ENCODE measurements at places on chromosomes 16 and 17. TPM values are rescaled to one million over a fixed set of nuclear protein-coding genes. Genes with fewer than 3 reads are reported as not detected.

DNA sequence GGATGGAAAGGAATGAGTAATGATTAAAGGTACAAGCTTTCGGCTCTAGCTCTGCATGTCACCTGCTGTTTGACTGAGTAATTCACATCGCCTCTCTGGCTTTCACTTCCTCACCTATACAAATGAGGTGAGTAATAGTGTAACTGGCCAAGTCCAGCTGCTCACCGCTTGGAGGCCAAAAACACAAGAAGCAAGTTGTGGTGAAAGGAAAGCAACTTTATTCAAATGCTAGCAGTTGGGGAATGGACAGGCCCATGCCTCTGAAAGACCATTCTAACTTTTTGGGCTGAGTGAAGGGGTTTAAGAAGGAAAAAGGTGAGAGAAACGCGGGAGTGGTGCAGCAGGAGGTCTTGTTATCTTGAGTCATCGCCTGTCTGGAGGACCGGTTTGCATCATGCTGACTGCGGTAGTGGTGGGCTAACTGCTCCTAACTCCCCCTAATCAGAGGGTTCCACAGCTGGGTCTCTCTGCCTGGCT lies 45.7 kb upstream of the CSNK2A2 start:
- DNase-seq, result no peak

DNA sequence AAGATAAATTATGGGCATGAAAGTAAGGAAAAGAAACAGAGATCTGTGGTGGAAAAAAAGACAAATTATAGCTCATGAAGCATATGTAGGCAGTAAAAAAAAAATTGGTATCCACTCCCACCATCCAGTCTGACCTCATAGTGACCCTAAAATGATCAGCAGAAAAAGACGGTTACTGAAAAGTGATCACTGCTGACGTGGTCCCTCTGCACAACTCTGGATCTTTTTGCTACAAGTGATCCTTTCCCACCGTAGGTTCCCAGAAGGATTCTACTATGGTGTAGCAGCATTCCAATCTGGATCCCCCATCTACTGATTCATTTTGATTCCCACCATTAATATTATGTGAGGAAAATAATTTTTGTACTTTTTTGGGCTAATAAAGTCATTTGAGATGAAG lies 10.9 kb upstream of the CHST6 start:
- no peak for DNase-seq

DNA sequence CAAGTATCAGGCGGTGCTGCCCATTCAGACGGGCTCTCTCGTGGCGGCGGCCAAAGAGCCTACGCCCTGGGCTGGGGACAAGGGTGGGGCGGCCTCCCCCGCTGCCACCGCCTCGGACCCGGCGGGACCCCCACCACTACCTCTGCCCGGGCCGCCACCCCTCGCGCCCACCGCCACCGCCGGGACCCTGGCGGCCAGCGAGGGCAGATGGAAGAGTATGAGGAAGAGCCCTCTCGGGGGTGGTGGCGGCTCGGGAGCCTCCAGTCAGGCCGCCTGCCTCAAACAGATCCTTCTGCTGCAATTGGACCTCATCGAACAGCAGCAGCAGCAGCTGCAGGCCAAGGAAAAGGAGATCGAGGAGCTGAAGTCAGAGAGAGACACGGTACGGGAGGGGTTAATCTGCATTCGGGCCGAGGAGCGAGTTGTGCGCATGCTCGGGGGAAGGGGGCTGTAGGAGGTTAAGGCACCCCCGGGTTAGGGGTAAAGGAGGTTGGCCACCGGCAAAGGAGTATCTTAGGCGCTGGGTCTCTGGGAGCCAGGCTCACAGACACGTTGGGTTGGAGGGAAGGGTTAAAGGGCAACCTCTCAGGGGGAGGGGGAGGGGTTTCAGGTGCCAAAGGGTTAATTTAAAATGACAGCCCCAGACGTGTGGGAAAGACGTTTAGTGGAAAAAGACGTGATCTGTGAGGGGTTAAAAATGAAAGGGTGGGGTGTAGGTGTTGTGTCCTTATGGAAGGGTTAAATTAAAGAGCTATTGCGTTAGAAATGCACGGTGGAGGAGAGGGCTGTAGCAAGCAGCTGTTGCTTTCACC lies 1.4 kb downstream of the MSL1 start:
- peak; percentile 59 for DNase-seq

- no peak for DNase-seq
Observed at GRCh38 chr16:11224894-11225676, 30.9 kb downstream of the SOCS1 start.

- no peak for DNase-seq
Observed at GRCh38 chr17:56536766-56537165, 56.7 kb upstream of the NOG start.

GRCh38 chr17:78745407-78746088 lies 36.5 kb downstream of the CYTH1 start:
- peak; percentile 78 for DNase-seq

DNA sequence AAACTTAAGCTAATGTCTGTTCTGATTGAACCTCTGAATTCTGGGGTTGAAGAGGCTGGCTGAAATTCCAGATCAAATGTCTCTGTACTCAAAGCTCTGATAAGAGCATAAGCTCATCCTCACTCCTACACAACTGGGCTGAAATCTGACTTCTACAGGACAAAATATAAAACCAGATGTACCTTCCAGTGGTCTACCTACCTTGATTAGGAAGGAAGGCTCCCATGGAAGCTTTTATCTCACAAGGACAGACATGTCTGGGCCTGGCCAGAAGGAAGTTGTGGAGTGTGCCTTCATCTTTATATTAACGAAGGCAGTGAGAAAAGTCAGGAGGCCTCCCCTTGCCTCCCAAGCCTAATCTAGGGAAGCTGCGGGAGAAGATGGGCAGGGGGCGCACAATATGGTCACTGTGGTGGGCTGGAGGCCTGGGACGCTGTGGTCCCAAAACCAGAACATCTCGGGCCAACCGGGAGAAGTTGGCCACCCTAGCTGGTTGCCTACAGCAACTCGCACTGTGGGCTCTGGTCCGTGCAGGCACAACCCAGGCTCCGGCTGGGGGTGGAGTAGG lies 55.6 kb upstream of the LRRC37A3 start:
- DNase-seq, result no peak

CX3CL1 gene
- 0.67 TPM for polyA plus RNA-seq

- DNase-seq, result no peak
Observed at GRCh38 chr16:26701243-26701886, 365.4 kb upstream of the C16orf82 start.

CEP295NL gene
- not detected for polyA plus RNA-seq

KIF2B gene
- polyA plus RNA-seq, result not detected

HID1 gene
- 37.0 TPM for polyA plus RNA-seq

- DNase-seq, result peak; percentile 91
Observed at GRCh38 chr17:41965694-41966462, 717 bp upstream of the CNP start.

- DNase-seq, result no peak
Observed at GRCh38 chr17:5705876-5706576, 121.7 kb upstream of the NLRP1 start.

GRCh38 chr17:58783380-58783779 lies 27.7 kb downstream of the PPM1E start:
- DNase-seq, result peak; percentile 76

DNA sequence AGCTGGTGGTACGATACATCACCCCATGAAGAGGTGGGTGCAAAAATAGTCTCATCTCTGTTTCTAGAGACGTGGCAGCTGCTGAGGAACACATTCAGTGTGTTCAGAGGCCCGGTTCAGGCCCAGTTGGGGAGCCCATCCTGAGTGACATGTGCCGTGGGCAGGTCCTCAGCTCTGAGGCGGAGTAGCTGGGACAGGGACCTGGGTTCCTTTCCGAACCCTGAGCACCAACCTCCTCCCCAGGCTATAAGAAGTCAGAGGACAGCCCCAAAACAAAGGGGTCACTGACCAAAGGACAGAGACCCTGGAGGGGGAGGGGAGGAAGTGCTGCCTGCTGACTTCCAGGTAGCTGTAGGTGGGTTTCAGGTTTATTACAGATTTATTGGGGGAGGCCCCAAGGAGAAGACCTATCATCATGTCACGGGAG lies 5.1 kb downstream of the LDHD start:
- DNase-seq, result no peak

CPNE2 gene
- polyA plus RNA-seq, result 3.1 TPM

- peak; percentile 21 for DNase-seq
Observed at GRCh38 chr16:83606486-83607030, 201.2 kb upstream of the HSBP1 start.

- DNase-seq, result no peak
Observed at GRCh38 chr17:49913226-49914095, 55.5 kb upstream of the DLX4 start.

DNA sequence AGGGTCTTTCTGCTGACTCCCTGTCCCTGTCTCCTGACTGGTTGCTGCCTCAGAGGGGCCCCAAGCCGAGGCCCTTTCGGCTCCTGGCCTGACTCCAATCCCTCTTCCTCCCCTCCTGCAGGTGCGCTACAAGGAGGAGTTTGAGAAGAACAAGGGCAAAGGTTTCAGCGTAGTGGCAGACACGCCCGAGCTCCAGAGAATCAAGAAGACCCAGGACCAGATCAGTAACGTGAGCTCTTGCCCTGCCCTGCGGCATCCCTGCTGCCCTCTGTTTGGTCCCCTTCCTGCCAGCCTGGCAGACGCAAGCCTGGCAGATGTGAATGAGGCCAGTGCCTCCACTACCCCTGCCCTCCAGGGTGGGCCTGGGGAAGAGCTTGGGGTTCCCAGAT lies 27.1 kb upstream of the LASP1NB start:
- peak; percentile 92 for DNase-seq

DNA sequence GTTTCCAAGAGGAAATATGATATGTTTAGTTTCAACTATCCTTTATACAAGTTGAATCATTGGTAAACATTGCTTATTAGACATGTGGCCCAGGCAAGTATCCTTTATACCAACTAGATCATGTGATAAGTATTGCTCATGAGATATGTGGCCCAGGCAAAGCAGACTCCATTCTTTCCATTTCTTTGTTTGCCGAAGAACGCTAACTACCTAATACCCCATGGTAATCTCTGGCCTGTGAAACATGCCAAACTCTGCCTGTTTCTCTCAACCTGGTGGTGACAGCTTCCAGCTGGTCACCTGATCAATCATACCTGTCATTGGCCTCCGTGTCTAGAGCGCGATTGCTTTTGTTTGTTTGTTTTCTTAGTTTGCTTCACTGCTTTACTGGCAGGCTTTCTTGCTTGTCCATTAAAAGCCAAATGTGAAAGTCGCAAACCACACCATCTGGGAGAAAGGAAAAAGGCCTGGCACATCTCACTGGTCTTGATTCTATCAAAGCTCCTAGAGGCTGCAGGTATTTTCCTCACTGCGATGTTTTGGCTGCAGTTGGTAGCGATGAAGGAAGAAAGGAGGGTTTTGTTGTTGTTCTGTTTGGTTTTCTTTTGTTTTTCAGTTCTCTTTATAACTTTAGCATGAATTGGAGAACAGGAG lies 686.2 kb downstream of the KCNJ2 start:
- no peak for DNase-seq

LLGL2 gene
- polyA plus RNA-seq, result 151 TPM

METTL9 gene
- polyA plus RNA-seq, result 59.1 TPM

NPIPA5 gene
- polyA plus RNA-seq, result 17.4 TPM

KRT15 gene
- polyA plus RNA-seq, result 0.62 TPM

DNA sequence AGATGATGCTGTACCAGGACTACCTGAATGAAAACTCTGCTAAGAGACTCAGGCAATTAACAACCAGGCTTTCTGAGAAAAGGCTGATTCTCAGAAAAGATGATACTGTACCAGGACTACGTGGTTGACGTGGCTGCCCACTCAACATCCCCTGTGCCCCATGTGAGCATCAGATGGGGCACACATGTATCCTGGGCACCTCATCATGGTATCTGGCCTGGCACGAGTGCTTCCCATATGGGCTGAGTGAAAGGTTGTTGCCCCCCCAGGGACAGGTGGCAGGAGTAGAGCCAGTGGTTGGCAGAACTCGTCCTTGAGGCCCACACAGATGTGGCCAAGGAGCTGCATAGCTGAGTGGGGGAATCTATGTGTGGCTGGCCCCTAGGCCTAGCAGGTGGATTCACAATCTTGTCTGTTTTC lies 3.5 kb upstream of the CES4A start:
- DNase-seq, result no peak

- no peak for DNase-seq
Observed at GRCh38 chr17:28174352-28175046, 132.0 kb downstream of the NLK start.

CXCL16 gene
- 77.8 TPM for polyA plus RNA-seq

NUFIP2 gene
- polyA plus RNA-seq, result 5.1 TPM

- DNase-seq, result no peak
Observed at GRCh38 chr16:81740169-81740568, 38.9 kb upstream of the PLCG2 start.

CFAP52 gene
- not detected for polyA plus RNA-seq

DNA sequence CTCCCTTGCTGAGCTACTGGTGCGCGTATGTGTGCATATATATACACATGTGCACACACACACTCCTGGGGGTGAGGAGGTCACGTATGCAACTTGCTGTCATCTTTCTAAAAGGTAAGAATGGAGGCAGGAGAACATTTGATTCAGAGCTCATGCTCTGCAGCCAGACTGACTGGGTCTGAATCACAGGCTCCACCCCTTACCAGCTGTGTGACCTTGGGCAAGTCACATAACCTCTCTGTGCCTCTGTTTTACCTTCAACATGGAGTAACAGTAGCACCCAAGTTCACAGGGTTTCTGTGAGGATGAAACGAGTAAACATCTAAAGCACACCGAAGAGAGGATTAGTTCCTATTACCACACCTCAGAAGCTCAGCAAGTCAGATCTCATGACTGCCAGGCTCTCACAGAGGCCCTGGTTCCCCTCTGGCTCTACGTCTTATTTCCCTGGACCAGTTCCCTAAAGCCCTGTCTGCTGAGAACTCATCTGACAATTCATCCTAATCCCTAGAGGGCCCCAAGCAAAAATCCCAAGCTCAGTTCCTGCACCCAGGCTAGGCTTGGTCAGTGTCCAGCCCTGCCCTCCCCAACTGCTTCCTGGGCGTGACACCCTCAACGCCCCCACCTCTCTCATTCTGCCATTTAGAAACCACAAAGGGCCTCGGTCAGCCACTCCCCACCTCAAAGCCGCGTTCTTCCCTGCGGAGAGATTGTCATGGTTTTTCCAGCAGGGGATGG lies 28.7 kb downstream of the ABR start:
- no peak for DNase-seq

OR1F1 gene
- not detected for polyA plus RNA-seq

GRCh38 chr16:66869424-66869823 lies 10.9 kb upstream of the PDP2 start:
- no peak for DNase-seq

DNA sequence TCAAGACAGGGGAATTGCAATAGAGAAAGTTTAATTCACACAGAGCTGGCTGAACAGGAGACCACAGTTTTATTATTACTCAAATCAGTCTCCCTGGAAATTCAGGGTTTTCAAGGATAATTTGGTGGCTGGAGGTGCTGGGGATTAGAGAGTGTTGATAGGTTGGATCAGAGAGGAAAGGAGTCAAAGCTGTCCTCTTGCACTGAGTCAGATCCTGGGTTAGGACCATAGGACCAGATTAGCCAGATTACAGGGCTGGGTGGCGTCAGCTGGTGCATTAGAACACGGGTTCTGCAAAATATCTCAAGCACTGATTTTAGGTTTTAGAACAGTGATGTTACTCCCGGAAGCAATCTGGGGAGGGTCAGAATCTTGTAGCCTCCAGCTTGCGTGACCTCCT lies 1.8 kb upstream of the NSMCE1 start:
- DNase-seq, result no peak

- DNase-seq, result peak; percentile 47
Observed at GRCh38 chr16:58499615-58500351, at the start of gene NDRG4. Gene NDRG4 (plus strand): TSS chr16:58500143. CDS start chr16:58500249, 106 bp downstream.

OR2C1 gene
- polyA plus RNA-seq, result not detected

CCL4 gene
- polyA plus RNA-seq, result 6.2 TPM

FOXN1 gene
- not detected for polyA plus RNA-seq

GRCh38 chr17:15468126-15468525 lies 705 bp upstream of the CDRT4 start:
- DNase-seq, result peak; percentile 87

GRCh38 chr16:19844945-19845641 lies 39.6 kb downstream of the GPRC5B start:
- no peak for DNase-seq

Data from small intestine (tissue), 16 donors.